ENCODE measurements at places on chromosomes 16 and 17.
A peak's percentile ranks its signal among the peaks of the same experiment; 100 is the strongest.

DNA sequence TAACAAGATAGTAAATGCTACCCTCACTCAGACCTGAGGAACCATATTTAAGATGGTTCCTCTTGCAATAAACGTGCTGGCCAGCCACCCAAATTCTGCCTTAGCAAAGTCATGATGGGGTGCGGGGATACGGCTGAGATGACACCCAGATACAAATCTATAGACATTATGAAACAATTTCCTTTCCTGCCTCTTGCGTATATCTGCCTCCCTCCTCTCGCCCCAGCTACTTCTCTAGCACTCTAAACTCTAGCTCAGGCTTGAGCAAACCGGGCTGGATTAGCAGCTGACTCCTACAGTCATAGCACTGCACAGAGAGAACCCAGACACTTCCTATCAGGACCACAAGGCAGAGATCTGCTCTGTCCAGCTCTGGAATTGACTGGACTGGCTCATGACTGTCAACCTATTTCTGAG, 22.3 kb downstream of the CD300LF start:
- DNase-seq, result no peak

GRCh38 chr17:75010683-75011400, 1.6 kb upstream of the MRPL58 start:
- no peak for DNase-seq

GRCh38 chr16:10668322-10669045, 26.2 kb downstream of the TEKT5 start:
- DNase-seq, result no peak

- DNase-seq, result no peak
Measured at GRCh38 chr16:50741225-50741780, 583 bp upstream of the CYLD start.

- DNase-seq, result no peak
Measured at GRCh38 chr16:57976331-57976796, 5.4 kb upstream of the CNGB1 start.

GRCh38 chr16:30974348-30974747, 10.7 kb upstream of the HSD3B7 start:
- no peak for DNase-seq

- DNase-seq, result peak; percentile 65
Measured at GRCh38 chr17:76868176-76868668, at the start of gene MGAT5B. TSS of gene MGAT5B (plus strand) at chr17:76868404. CDS start at chr17:76869030, 626 bp downstream.

- no peak for DNase-seq
Measured at GRCh38 chr16:27706866-27707685, 157.1 kb downstream of the KATNIP start.

GRCh38 chr16:71796501-71797097, 12.0 kb downstream of the AP1G1 start:
- DNase-seq, result no peak

DNA sequence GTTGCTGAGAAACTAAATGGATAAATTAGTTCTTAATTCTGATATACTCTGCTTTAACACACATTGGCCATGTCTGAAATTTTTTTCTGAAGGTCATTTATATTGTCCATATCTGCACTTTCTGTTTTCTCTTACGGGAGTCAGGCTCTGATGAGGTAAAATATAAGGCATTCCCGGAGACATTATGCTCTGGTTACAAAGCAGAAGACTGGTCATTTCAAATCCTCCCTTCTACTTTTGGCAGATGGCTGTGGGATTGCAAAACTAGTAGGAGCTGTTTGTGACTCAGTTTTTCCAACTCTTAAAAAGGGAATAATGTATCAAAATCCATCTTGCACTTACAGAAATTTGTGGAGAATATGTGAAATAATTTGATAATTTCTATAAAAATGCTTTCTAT, 92.2 kb upstream of the CPHXL start:
- DNase-seq, result no peak

GRCh38 chr16:81446907-81447268, 2.3 kb downstream of the CMIP start:
- DNase-seq, result no peak

DNA sequence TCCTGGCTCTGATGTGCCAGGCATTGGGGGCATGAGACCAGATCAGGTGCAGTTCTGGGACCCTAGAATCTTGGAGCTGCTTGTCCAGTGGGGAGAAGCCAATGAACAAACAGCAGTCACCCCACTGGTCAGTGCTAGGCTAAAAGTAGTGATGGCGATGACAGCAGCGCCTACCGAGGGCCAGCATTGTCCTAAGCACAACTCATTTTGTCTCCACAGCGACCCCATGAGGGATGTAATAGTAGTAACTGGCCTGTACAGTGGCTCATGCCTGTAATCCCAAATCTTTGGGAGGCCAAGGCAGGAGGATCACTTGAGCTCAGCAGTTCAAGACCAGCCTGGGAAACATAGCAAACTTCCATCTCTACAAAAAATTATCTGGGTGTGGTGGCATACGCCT, 6.2 kb downstream of the SMCR8 start:
- DNase-seq, result no peak

- DNase-seq, result no peak
Measured at GRCh38 chr16:29806641-29807425, 504 bp downstream of the MAZ start.

DNA sequence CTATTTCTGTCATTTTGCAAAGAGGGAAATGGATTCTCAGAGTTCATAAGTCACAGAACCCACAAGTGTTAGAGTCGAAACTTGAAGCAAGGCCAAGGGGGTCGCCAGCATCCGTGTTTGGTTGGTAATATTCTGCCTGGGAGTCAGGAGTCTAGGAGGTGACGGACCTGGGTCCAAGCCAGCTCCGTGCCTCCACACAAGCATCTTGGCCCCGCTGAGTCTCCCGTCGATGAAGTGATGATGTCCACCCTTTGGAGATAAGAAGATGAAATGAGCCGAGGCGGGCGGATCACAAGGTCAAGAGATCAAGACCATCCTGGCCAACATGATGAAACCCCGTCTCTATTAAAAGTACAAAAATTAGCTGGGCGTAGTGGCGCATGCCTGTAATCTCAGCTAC, 53.2 kb upstream of the TNRC6C start:
- no peak for DNase-seq

DNA sequence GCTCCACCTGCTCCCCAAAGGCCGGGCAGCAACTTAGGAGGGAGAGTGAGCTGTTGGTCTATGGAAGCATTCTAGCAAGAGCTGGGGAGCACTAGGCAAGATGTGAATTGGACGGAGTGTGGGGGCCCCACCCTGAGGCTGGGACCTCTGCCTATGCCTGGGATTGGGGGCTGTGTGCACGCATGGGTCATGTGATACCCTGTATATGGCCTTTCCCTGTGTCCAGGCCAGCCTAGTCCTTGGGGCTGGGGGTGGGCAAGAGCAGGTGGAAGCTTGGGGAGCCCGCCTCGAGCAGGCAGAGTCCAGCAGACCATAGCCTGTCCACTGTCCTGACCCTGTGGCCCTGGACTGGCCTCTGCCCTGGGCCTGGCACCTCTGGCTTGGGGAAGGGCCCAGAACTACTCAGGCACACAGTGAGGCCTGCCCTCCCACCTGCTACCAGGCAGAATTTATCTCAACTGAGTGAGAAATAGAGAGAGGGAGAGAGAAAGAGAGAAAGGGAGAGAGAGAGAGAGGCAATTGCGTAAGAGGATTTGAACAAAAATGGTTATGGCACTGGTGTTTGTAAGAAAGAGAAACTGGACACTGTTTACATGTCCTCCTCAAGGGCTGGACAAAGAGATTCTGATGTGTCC, 19.1 kb downstream of the PDP2 start:
- no peak for DNase-seq

DNA sequence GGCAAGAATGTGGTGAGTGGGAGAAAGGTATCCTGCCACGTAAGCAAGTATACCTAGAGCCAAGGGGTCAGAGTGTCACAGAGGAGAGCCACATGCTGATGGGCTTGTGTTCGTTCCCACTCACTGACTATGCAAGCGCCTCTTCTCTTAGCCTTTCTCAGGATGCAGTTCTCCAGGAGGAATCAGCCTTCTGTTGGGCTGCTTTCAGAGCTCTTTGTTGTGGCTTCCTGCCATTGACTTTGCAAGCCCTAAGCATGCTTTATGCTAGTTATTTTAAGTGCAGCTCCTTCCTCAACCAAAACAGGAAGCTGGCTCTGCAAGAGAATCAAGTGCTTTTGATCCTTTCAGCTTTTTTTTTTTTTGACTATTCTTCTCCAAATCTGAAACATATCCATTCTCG, 66.6 kb downstream of the SIAH1 start:
- peak; percentile 23 for DNase-seq

DNA sequence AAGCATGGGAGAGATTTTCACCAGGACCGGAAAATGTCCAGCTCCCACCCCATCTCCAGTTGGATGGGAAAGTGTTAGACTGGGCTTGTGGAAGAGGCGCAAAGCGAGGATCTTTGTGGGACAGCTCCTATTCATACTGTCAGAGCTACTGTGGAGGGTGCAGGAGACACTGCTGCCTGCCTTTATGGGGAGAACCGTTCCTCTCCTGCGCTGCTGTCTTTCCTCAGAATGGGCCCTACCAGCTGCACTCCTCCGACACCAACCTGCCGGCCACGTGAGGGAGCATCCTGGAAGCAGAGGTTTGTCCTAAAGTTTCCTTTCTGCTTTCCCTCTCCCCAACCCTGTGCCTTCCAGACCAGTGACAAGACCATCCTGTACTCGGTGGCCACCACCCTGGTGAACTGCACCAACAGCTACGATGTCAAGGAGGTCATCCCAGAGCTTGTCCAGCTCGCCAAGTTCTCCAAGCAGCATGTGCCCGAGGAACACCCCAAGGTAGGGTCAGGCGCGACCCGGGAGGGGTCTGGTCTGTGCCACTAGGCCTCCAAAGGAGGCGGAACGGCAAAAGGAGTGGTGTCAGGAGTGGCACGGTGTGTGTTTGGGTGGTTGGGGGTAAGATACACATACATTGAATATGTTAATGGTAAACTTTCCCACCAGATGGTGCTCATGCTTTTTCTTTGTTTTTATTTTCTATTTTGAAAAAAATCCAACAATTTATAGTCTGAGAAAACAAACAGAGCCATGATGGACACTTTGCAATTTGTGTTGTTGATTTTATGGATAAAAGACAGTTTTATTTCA, 23.0 kb downstream of the SLC35G3 start:
- DNase-seq, result no peak

GRCh38 chr17:47952171-47953021, 5.3 kb downstream of the PRR15L start:
- DNase-seq, result no peak

DNA sequence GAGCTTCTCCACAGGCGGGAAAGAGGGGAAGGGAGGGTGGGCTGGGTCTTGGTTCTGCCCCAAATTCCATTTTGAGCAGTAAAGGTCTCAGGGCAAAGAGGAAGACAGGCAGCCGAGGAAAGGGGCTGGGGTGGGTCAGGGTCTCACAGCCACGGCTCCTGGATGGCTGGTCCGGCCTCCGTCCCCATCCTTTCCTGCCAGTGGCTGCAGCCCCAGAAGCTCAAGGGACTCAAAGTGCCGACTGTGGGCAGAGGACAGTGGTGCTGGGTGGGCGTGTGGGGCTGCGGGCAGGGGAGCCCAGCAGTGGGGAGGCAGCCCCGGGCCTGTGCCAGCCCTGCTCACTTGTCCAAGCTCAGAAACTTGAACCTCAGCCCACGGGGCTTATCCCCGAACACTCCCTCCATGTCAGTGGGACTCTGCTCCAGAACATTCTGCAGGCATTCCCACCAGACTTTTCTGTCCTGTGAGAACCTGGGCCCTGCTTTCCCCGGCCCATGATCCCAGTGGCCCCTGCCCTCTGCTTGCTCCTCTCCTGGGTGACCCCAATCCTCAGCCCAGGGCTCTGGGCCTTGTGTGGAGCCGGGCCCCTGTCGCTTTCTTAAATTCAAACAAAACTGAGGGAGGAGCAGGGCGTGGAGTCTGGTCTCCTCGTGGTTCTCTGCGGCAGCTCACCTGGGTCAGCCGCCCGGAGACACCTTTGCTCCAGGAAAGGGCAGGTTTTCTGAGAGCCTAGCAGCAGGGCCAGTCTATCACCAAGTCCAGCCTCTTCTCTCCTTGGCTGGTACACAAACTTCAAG, 117.8 kb upstream of the METRNL start:
- DNase-seq, result no peak

DNA sequence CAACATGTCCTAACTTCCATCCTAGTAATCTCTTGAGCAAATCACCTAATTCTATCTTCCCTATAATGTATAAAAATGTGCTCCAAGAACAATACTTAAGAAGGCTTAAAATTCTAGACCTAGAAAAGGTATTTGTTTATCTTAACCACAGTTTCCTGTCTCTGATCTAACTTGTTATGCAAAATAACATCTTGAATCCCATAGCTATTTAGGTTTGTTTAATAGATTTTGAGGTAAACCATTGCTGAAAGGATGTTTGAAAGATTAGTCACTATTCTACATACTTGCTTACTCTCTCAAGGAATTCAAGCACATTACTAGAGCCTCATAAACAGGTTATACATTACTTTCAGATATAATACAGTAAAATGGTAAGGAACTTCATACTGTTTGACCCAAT, 13.0 kb downstream of the CA10 start:
- DNase-seq, result no peak

DNA sequence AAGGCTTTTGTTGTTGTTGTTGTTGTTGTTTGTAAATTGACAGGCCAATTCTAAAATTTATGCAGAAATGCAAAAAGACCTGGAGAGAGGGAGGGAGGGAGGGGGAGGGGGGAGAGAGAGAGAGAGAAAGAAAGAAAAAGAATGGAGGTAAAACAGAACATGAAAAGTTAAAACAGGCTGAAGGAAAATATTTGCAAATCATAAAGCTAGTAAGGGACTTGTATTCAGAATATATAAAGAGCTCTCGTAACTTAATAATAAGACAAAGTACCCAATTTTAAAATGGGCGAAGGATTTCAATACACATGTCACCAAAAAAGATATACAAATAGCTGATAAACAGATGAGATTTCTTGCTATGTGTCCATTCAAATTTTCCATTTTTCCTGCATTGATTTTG, 15.4 kb downstream of the TNRC6C start:
- no peak for DNase-seq

DNA sequence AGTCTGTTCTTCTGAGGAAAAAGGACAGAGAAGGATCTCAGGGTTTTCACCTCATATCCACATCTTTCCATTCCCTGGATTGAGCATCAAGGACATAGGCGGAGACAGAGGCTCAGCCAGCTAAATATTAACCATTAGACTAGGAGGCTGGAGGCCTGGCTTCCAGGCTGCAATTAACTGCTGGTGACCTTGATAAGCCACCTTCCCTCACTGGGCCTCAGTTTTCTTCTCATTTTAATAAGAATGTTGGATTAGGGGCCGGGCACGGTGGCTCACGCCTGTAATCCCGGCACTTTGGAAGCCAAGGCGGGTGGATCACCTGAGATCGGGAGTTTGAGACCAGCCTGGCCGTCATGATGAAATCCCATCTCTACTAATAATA, 25.6 kb upstream of the CNOT1 start:
- DNase-seq, result no peak

GRCh38 chr17:80005360-80006338, 30.0 kb downstream of the TBC1D16 start:
- DNase-seq, result peak; percentile 40

- DNase-seq, result no peak
Measured at GRCh38 chr16:49998991-49999390, 26.0 kb upstream of the CNEP1R1 start.

- no peak for DNase-seq
Measured at GRCh38 chr17:20236578-20237227, 227.5 kb downstream of the SPECC1 start.

DNA sequence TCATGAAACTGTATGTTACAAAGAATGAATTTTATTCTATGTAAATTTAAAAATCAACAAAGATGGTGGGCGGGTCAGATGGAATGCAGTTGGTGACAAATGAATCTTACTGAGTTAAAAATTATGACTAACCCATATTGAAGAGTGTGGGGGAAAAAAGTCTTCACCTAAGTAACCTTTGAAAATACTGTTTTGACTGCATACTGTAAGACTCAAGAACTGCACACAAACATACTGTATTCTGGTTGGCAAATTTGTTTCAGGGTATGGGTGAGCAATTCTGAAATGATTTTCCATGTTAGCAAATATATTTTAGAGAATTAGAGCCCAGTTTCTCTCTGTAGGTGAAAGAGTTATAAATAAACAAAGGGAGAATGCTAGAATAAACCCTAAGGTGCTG, 153.7 kb upstream of the KCNJ18 start:
- no peak for DNase-seq

Data from T follicular helper cell (primary cell).